ENCODE measurements at places on chromosomes 5 and 9.

DNA sequence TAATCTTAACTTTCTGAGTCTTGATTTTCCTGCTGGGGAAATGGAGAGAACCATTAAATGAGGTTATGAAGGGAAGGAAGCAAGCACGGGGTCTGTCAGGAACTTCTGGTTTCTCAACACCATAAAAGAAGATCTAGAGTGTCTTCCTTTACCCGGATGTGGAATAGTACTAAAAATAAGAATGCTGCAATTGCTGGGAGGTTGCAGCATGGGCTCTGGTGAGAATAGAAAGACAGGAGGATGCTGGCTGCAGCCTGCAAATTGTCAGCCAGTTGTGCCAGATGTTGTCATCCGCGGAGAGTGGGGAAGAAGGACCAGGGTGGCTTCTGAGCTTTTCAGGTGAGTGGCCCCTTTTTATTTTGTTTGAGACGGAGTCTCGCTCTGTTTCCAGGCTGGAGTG is 69.3 kb upstream of the STC2 start:
- DNase-seq = no peak

DNA sequence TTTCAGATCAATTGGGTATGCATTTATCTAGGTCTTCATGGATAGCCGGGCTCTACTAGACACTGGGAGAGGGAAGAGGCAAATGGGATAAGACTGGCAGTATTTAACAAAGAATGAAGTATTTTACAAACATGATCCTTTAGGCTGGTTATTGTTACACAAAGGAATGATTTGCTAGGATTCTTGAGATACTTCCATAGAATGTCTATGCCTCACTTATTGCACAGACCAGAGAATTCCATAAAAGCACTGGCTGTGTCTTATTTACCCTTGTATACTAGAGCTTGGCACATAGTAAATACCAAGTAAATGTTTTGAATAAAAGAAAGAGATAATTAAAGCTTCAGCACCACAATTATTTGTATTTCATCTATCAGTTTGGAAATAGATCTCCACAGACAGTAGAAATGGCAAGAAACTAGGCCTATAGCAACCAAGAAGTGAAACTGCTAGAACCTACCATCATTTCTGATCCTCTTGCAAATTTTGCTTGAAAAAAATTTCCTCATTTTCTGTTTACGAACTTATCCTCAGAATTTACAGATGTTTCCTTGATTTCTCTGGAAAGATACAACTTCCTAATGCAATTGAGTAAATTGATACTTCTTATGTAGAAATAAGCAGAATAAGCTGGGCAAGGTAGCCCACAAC is 3.8 kb downstream of the PDCD1LG2 start:
- DNase-seq = no peak

DNA sequence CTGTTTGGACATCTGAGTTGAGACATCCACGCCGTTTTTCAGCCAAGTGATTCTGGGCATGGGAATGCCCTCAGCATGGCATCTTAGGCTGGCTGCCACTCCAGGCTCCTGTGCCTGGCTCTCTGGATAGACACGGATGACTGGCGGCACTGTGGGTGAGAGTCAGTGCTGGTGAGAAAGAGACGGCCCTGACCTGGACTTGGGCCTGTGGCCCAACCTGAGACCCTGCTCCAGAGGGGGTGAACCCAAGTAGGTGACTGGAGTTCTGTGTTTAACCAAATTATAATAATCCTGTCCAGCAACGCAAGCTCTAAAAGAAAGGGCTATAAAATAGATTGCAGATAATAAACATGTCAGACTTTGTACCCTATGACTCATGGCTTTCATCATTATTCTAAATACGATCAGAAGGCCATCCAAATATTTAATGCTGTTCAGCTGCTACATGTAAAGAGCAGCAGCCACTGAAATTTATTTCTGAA is 173.9 kb downstream of the HSPA4 start:
- no peak for DNase-seq

DNA sequence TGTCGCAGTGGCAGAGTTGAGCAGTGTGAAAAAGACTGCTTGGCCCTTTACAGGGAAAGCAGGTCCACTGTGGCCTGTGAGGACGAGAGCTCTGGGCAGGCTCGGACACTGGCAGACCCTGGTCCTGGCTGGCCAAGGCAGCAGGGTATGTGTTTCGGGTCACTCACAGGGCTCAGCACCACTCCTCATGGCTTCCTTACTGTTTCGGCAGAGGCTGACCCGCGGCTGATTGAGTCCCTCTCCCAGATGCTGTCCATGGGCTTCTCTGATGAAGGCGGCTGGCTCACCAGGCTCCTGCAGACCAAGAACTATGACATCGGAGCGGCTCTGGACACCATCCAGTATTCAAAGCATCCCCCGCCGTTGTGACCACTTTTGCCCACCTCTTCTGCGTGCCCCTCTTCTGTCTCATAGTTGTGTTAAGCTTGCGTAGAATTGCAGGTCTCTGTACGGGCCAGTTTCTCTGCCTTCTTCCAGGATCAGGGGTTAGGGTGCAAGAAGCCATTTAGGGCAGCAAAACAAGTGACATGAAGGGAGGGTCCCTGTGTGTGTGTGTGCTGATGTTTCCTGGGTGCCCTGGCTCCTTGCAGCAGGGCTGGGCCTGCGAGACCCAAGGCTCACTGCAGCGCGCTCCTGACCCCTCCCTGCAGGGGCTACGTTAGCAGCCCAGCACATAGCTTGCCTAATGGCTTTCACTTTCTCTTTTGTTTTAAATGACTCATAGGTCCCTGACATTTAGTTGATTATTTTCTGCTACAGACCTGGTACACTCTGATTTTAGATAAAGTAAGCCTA is 15.7 kb downstream of the SQSTM1 start:
- peak; percentile 28 for DNase-seq

DNA sequence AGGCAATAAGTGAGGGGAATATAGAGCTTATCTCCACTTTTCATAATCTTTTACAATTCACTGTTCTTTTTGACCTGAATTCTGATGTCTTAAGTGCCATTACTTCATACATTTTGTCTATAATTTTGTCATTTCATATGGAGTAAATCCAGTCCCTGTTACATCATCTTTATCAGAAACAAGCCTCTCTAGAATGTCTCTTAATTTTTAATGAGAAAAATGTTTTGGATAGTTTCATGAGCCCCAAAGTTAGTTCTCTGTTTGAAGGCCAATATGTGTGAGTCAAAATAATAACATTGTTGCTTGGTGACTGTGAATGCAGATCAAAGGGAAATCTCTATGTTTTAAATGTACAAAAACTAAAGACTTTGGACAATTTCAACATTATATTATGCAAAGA is 329.6 kb upstream of the ARRDC3 start:
- no peak for DNase-seq

DNA sequence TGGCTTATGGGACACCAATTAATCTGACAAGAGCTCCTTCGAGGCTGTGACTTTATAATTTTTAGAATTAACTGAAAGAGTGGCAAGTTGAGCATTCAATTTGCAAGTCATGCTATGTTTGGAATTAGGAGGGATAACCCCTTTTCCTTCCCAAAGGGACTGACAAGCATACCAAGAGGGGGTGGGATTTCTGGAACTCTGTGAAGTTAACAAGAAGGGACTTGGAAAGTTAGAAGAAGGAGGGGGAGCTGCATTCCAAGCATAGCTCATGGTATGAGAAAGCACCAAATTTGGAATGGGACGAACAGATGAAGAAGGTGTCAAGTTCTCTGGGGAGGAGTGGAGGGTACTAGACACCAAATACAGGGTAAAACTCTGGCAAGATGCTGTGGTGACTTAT is 8.9 kb upstream of the PALM2AKAP2 start:
- no peak for DNase-seq

DNA sequence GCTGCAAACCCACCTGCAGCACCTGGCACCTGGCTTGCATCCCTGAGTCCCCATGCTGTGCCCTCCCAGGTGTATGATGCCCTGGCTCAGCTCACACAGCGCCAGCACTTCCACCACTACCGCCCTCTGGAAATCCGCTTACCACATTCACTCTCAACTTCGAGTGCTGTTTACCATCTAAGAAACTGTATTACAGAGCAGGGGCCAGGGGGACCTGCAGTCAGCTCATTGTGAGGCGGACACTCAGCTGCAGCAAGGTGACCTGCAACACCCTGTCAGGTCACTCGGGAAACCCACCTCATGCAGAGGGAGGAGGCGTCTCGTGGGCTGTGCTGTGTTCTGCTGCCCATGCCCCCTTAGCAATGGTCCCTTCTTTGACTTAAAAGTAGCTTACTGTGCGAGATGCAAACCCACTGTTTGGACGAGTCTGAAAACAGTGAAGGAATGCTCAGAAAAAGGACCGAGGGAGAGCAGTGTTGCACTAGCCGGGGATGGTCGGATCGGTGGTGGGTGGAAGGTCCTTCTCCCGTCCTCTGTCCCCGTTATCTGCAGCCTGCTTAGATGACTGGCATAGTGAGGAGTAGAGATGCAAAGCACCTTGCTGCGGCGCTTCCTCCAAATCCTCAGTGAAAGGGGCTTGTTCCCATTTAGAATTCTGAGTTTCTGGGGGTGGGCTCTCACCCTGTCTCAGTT is 55.2 kb upstream of the CTSL start:
- no peak for DNase-seq

GRCh38 chr5:60578315-60578714 is 121.7 kb downstream of the DEPDC1B start:
- DNase-seq = no peak

GRCh38 chr5:107889387-107889786 is 218.7 kb upstream of the EFNA5 start:
- DNase-seq = no peak

DNA sequence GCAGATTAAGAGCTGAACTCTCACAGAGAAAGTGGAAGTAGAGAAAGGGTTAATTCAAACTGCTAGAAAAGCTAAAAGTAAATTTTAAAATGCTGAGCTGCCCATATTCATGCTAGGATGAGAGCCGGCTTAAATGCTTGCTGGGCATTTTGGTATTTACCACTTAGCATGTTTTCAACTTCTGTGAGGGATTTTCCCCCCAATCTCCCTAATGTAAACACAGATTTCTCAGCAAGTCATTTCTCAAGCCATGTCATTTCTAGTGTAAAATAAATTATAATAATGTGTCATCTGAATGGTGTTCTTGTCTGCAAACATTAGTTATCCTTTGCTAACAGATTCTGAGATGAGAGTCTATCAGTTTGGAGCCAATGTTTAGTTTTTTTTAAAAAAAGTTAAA is 22.3 kb downstream of the RPS23 start:
- DNase-seq = no peak

- DNase-seq = no peak
Observed at GRCh38 chr9:129290606-129291005, 112.5 kb upstream of the IER5L start.

DNA sequence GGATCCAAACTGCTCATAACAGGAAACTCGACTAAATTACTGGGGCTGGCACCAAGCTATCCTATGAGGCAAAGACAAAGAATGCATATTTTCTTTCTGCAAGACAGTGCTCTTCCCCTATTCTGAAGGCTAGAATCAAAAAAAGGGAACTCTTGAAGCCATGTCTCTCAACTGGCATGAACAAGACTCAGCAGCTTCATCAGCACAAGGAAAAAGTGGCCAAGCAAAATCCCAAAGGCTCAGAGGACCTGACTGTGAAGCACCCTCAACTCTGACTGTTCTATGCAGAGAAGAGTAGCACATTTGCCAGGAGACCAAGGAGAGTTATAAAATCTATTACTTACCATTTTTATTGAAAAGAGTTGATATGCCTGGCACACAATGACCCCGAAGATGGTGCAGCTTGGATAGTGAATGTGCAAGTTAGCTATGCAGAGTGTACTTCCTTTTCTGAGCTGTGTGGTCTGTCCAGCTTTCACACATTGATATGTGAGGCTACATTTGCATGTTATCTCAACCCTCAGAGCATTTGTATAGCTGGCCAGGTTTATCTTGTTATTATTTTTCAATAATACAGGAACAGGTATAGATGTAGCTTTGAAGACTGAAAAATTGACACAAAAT is 51.0 kb upstream of the FYB1 start:
- peak; percentile 66 for DNase-seq

GRCh38 chr5:80964491-80964890 is 4.3 kb downstream of the RASGRF2 start:
- no peak for DNase-seq

- peak; percentile 84 for DNase-seq
Observed at GRCh38 chr5:141623186-141623585, 4.4 kb upstream of the DIAPH1 start.

DNA sequence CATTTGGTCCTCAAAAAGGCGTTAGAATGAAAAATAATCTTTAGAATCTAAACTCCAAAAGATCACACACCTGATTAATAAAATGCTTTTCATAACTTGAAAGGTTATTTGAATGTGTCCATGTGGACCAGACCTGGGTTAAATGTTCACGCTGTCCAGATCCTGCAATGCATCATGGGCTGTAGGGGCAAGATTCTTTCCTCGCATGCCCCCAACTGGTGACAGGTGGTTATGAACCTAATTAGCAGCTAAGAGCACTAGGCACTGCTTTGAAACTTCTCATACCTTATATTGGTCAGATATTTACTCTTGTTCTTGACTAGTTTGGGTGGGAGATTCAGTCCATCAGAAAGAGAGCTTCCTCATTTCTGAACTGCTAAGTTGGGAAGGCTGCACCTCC is 19.3 kb upstream of the PIP5K1B start:
- DNase-seq = peak; percentile 78

DNA sequence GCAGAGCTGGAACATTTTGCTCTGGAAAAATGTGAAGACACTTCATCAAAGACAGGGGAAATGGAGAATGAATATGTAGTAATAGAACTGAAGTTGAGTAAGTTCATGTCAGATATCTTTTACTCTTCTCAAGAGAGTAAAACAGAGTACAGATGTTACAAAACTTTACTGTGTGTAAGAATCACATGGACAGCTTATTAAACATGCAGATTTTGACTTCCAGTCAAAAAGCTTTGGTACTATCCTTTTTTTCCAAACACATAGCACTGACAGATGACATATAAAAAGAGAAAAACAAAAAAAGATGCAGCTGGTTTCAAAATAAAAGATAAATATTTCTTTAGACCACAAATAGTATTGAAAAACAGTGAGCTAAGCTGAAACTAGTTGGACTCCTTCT is 115.4 kb downstream of the FBN2 start:
- no peak for DNase-seq

DNA sequence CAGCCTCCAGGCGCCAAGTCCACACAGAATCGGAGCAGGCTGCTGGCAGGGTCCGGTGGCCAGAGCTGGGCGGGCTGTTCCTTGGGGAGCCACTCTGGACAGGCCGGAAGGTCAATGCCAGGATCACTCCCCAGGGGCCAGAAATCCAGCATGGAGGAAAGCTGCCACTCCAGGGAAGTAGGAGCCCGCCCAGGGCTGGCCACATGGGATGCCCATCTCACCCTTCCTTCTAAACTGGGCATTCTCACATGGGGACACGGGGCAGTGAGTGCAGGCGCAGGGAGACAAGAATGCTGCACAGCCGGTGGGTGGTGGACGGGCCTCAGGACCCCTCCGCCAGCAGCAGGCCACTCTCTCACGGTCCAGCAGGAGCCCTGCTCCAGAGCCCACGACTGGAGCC is 58.2 kb downstream of the ADAMTS2 start:
- no peak for DNase-seq

- no peak for DNase-seq
Observed at GRCh38 chr9:87505869-87506678, 8.4 kb downstream of the DAPK1 start.

GRCh38 chr5:134818776-134819175 is 27.0 kb upstream of the C5orf24 start:
- DNase-seq = no peak

GRCh38 chr9:72871685-72872084 is 81.2 kb downstream of the ALDH1A1 start:
- DNase-seq = peak; percentile 7
